ENCODE measurements at places on chromosomes 1 and 21.

- no peak for DNase-seq
Measured at GRCh38 chr1:204323887-204324286, 35.8 kb downstream of the PLEKHA6 start.

DNA sequence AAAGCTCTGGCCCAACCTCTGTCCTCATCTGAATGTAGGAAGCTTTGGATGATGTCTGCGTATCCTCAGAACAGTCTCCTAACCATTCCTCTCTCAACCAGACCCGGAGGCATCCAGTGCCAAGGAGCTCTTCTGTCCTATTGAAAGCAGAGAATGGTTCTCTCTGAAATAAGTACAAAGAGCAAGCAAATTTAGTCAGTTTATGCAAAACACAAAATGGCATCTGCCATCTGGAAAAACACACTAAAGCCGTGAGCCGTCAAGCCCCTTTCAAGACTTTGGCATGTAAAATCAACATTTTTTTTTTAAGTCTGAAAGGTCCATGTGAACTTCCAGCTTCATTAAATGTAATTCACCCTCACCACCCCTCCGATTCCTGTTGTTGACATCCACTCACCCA lies 21.7 kb upstream of the PROX1 start:
- DNase-seq, result no peak

DNA sequence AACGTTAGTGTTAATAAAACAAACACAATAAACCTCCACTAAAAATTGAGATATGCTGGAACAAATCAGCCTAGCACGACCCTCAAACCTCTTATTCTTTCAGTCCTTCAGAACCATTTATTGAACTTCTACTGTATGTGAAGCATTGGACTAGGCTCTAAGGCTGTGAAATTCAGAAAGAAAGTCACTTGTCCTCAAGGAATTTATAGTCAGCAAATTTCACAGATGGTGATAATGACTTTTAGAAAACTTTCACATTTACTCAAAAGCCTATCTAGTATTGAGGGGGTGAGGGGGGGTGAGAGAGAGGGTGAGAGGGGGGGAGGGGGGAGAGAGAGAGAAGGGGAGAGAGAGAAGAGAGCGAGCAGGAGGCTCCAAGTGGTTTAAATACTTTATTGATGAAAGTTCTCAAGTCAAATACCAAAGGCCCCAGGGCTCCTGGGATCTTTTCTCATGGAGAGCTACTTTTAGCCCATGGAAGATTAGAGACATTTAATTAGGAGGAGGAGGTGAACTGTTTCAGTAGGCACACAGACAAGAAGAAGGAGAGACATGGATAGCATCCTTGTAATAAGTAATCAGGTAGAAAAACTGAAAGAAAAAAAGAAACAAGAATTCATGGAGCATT lies 66.3 kb upstream of the SSX2IP start:
- no peak for DNase-seq

DNA sequence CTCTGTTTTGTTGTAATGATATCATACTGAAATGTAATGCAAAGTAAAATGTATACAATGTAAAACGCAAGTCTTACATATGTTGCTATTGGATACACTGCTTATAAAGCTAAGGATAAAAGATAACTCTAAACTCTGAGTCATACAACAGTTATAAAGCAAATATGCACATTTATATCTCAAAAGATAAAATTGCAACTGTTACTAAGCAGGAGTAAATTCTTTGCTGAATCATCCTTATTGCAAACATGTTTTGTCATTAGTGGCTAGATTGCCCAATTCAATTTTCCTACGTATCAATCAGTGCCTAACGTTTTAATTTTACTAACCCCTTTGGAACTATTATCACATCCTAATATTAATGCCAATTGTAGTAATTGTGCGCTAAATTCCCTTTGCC lies 762.9 kb downstream of the LTN1 start:
- no peak for DNase-seq

DNA sequence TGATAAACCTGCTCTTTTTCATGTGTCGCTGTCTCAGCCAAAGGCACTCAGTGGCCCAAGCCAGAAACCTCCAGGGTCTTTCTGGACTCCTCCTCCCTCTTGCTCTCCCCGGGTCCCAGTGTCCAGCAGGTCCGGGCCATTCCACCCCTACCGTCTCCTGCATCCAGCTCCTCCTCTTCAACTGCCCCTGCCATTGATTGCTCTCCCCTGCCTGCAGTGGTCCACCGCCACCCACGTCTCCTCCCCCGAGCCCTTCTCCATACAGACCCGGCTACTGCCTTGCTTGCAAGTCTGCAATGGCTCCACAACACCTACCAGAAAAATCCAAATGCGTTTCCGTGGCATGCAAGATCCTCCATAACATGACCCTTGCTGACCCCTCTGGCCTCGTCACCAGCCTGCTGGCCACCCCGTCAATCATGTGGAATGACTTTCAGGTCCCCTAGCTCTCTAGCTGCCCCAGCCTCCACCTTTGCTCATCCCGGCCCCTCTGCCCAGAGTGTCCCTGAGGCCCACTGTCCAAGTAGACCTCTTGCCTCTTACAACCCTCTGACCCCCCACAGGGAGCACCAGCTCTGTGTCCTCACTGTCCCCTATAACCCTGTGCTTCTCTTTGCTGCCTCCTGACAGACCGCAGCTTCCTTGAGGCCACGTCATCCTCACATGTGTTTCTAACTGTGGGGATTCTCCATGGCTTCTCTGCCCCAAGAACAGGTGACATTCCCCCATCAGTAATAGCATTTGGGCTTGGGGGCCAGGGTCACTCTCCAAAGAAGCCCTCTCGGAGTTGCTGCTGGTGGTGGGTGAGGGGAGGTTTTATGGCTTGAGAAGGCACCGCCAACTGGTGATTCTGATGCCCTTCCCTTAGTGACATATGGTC lies 15.0 kb downstream of the CACNA1S start:
- no peak for DNase-seq

GRCh38 chr1:248348475-248348874 lies at the start of gene OR14C36:
OR14C36 (plus strand) TSS chr1:248348775; CDS start chr1:248348775, 0 bp downstream.
- no peak for DNase-seq

- DNase-seq, result no peak
Measured at GRCh38 chr1:170804419-170804818, 130.9 kb upstream of the MROH9 start.
